Foreskin keratinocyte (primary cell): ENCODE measurements at places on chromosomes 1 and 21. TPM values are rescaled to one million over a fixed set of nuclear protein-coding genes. Genes with fewer than 3 reads are reported as not detected.

The AQP10 gene
- polyA plus RNA-seq: 0.16 and 0.17 TPM in 2 replicates

The MAN1C1 gene
- polyA plus RNA-seq: 0.03 and 0.08 TPM in 2 replicates

The RXRG gene
- polyA plus RNA-seq: not detected in 2 replicates

The GPR52 gene
- polyA plus RNA-seq: not detected in 2 replicates

The OR2L8 gene
- polyA plus RNA-seq: not detected in 2 replicates

The KIF21B gene
- polyA plus RNA-seq: 0.14 and 0.28 TPM in 2 replicates
